ENCODE measurements at places on chromosomes 5 and 9.

DNA sequence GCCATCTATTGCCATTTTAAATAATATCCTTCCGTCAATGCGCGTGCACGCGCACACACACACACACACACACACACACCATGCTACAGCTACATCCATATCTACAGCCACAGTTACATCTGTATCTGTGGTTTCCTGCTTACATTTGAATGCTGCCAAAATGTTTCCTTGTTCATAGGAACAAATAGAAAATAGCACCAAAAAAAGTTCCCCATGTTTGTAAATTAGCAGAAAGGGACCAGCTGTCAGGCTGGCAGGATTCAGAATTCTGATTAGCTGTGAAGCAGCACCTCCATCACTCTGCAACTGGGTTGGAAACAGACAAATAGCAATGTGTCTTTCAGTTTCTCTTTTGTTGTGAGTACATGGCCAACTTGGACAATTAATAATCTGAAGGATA lies 601.5 kb downstream of the IRX1 start:
- no peak for DNase-seq

DNA sequence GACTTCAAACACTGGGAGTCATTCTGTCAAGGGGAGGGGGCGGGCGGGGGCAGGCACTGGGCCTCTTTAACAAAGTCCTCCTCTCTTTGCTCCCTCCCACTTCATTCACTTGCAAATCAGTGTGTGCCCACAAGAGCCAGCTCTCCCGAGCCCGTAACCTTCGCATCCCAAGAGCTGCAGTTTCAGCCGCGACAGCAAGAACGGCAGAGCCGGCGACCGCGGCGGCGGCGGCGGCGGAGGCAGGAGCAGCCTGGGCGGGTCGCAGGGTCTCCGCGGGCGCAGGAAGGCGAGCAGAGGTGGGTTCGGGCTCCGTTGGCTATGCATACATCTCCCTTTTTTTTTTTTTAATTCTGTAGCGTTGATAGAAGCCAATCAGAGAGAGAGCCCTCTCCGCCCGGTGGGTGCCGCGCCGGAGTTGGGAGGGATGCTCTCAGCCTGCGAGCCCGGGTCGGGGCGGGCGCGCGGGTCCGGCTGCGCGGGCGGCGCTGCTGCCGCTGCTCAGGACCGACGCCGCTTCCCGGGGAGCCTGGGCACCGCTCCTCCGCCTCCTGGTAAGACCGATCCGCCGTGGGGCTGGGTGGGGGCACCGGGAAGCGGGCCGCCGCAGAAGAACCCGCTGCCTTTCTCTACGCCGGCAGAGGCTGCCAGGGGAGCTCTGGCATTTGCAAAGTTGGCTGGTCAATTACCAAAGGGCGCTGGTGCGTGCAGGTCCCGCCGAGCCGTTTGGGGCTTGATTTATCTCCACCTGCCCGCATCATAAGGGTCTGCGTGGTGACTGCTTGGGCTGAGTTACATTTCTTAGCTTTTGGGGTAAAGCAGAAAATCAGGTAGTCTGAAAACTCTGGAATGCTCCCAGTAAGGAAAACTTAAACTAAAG lies at the start of gene CDH6:
Gene CDH6, plus strand, starts transcription at position 96 of the 877 bp plus-strand sequence. CDS start 73,788 bp downstream, outside the sequence.
- no peak for DNase-seq

- no peak for DNase-seq
Observed at GRCh38 chr5:95600557-95600956, 19.3 kb upstream of the GPR150 start.

GRCh38 chr9:36560771-36561170 lies 11.9 kb upstream of the MELK start:
- DNase-seq = no peak

GRCh38 chr9:89012294-89013042 lies 21.2 kb downstream of the S1PR3 start:
- no peak for DNase-seq

GRCh38 chr9:76553680-76554079 lies 94.7 kb downstream of the GCNT1 start:
- DNase-seq = no peak

DNA sequence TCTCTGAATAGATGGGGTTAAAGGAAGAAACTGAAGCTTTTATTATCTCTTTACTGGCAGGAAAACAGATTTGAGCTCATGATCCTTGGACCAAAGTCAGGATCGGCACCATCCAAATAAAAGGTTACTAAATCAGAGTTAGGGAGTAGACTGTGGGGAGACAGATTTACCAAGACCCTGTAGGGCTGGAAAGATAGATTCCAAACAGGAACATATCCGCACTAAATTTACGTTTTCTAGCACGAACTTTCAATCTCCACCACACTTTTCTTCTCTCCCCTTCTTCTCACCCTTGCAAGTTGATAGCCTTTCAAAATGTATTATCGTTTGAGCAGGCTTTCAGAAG lies 120.0 kb upstream of the HMHB1 start:
- no peak for DNase-seq

DNA sequence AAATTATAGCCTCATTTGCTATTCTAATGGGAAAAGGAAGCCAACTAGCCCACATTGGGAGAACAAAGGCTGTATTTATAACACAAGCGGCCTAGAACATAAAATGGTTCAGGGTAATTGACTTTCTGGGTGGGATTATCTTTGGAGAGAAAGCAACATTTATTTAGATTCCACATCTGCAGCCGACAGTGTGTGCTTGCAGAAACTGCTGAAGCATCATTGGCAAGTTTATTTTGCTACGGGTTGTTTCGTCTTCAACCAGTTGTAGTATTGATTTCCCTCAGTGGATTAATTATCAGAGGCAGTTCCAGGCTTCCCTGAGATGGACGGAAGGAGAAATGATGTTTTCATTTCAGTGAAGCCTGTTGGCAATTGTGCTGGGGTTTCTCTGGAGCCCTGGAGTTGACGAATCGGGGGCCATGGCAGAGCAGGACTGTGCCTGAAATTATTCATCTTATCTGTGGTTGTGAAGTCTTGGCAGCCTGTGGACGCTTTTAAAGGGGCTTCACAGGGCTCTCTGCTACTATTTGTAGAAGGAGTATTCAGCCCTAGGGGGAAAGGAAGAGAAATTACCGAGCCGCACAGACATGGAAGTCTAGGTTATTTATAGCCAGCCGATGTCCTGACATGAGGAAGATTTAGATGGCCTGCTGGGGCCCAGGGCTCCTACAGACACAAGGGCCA lies 290.6 kb upstream of the IRX4 start:
- no peak for DNase-seq

GRCh38 chr9:16345902-16346301 lies 524.6 kb downstream of the BNC2 start:
- no peak for DNase-seq

GRCh38 chr9:114895521-114895991 lies 34.8 kb downstream of the TNFSF8 start:
- no peak for DNase-seq

GRCh38 chr5:174751154-174752000 lies 27.0 kb downstream of the MSX2 start:
- no peak for DNase-seq

DNA sequence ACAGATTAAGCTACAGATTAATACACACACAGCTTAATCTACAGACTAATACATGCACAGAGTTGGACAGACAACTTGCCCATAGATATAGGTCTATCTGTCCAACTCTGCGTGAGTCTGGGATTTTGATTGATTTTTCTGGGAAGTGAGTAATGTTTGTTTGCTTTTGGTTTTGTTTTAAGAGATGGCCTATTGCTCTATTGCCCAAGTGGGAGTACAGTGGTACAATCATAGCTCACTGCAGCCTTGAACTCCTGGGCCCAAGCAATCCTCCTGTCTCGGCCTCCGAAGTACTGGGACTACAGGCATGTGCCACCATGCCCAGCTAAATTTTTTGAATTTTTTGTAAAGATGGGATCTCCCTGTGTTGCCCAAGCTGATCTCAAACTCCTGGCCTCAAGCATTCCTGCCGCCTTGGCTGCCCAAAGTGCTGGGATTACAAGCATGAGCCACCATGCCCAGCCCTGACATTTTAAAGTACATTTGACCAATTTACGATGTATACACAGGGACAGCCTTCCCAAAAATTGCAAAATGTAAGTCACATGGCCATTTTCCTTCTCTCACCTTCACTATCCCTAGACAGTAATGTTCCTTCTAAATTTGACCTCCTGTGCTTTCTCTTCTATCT lies 50.8 kb downstream of the PAPPA start:
- no peak for DNase-seq

- DNase-seq = no peak
Observed at GRCh38 chr5:173627860-173628392, 11.5 kb upstream of the BOD1 start.

DNA sequence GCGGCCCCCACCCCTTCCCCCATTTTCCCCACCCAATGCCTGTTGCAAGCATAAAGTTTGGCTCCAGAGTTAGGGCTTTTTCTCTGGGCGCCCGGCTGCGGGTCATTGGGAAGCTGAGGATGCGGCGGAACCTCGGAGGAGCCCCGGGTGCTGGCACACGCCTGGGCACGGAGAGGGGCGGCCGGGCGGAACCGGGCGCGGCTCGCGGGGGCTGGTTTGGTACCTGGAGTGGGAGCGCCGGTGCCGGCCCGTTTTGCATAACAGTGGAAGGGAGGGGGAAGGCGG lies 1.2 kb downstream of the PPARGC1B start:
- no peak for DNase-seq

DNA sequence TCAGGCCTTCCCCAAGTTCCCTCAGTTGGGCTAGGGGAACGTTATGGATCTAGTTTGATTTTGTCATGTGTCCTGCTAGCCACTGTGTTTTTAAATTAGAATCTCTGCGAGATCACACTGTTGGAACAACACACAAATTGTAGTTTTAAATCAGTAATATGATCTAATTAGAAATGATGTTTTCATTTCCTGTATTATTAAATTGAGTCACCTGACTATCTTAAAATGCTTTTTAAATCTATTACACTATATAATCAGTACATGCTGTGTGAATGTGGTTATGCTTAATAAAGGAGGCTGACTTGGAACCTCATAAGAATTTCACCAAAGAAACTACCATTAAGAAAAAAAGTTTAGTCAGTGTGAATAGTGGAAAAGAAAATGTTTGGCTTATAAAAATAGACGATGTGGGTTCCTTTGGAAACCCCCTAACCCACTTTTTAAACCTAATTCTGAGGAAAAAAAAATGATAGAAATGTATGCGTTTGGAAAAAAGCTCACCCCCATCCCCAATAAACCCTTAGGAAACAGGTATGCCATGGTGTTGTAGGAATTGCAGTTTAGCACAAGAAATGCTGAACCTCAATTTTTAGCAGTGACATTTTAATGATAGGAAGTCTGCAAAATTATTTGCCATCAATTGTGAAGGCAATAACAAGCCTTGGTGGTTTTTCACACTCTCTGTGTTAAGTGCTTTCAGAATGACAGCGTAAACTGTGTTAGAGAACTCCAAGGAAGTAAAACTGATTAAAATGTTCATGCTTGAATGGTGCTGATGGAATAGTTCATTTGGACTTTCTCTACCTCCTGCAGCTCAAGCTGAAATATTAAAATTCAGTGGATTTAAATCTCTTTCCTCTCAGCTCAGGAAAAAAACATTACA lies 59.0 kb downstream of the TLE4 start:
- no peak for DNase-seq

GRCh38 chr5:15594977-15595568 lies 95.1 kb downstream of the FBXL7 start:
- DNase-seq = no peak

GRCh38 chr9:10806868-10807267 lies 194.1 kb upstream of the PTPRD start:
- no peak for DNase-seq

- no peak for DNase-seq
Observed at GRCh38 chr5:127056896-127057295, 16.4 kb downstream of the C5orf63 start.

DNA sequence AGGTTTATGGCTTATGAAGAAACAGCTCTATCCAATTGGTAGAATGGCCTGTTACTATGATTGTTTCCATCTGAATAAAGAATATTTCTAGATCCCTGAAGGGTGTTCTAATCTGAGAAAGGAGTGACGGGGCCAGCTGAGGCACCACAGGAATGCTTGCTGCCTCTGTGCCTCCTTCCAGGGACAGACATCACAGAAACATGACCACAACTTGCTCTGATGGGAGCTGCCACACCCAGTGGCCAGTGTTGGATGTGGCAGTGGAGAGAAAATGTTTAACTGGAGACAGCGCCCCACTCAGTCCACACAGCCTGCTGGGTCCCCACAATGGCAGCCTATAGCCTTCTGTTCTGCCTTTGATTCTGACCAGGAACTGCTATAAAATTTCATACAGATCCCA lies 38.6 kb upstream of the TESK1 start:
- no peak for DNase-seq

DNA sequence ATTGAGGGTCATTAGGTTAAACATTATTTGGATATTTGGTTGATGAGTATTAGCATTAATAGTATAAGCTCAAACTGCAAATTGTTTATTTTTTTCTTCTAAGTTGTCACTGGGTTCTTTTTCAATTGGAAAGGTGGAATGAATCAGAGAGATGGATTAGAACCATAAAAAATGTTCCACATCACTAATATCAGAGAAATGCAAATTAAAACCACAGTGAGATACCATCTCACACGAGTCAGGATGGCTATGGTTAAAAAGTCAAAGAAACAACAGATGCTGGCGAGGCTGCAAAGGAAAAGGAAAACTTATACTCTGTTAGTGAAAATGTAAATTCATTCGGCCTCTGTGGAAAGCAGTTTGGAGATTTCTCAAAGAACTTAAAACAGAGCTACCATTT lies 122.8 kb downstream of the CCDC192 start:
- no peak for DNase-seq

DNA sequence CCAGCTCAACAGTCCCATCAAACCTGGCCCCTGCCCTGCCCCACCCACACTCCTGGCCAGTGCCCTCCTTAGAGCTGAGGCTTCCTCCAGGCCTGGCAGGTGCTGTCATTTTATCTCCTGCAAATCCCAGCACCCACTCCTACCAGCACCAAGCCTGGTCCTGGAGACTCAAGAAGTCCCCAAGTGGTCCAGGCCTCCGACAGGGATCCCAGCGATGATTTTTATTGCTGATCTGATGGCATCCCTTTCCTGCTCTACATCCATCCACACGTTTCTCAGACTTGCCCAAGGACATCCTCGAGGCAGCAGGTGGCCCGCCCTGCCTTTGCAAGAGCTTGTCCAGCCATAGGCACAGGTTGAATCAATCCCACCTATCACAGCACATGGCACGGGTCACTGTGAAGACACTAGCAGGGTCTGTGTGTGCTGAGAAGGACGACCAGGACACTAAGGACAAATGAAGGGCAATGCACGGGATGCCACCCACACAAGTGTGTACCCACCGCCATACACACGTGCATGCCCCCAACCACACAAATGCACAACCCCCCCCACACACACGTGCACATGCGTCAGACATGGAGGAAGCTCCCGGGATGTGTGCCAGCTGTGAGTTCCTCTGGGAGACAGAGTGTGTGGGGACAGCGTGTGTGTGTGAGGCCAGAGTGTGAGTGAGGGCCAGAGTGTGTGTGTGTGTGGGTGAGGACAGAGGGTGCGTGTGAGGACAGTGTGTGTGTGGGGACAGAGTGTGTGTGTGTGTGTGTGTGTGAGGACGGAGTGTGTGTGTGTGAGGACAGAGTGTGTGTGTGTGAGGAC lies 62.4 kb upstream of the UBAC1 start:
- no peak for DNase-seq

- no peak for DNase-seq
Observed at GRCh38 chr5:82364497-82364896, 86.3 kb upstream of the RPS23 start.

GRCh38 chr5:154005648-154006047 lies 33.1 kb downstream of the FAM114A2 start:
- no peak for DNase-seq

- DNase-seq = no peak
Observed at GRCh38 chr5:82511134-82511533, 233.0 kb upstream of the RPS23 start.

- no peak for DNase-seq
Observed at GRCh38 chr9:101098392-101098791, 69.9 kb downstream of the PLPPR1 start.

GRCh38 chr5:115859378-115859777 lies 17.6 kb downstream of the AP3S1 start:
- no peak for DNase-seq

Data from NCI-H1436 treated with DMSO at 0.1 percent for 48 hours (cell line).